Daoy (cell line): ENCODE measurements at places on chromosomes 7 and 10. TPM values are rescaled to one million over a fixed set of nuclear protein-coding genes. Genes with fewer than 3 reads are reported as not detected.

Gene GDF2
- total RNA-seq = not detected in 2 replicates

Gene CRPPA
- 0.11 and 0.65 TPM in 2 replicates for total RNA-seq

Gene AZGP1
- total RNA-seq = 0.29 and 0.74 TPM in 2 replicates

Gene MAD1L1
- 103 and 133 TPM in 2 replicates for total RNA-seq

Gene UPK3BL2
- 1.4 TPM in 1 of 2 replicates, not detected in the other for total RNA-seq

Gene HTR5A
- not detected in 2 replicates for total RNA-seq

Gene GNG11
- 14.7 and 21.6 TPM in 2 replicates for total RNA-seq

Gene ALOX5
- total RNA-seq = 0.06 TPM in 1 of 2 replicates, not detected in the other

Gene GLI3
- 4.3 and 7.2 TPM in 2 replicates for total RNA-seq

Gene FAM237B
- total RNA-seq = not detected in 2 replicates

Gene IDI2
- not detected in 2 replicates for total RNA-seq

Gene ARMC3
- not detected in 2 replicates for total RNA-seq

Gene HABP2
- not detected in 2 replicates for total RNA-seq

Gene CALML3
- not detected in 2 replicates for total RNA-seq
